ENCODE measurements at places on chromosomes 3 and 15.

DNA sequence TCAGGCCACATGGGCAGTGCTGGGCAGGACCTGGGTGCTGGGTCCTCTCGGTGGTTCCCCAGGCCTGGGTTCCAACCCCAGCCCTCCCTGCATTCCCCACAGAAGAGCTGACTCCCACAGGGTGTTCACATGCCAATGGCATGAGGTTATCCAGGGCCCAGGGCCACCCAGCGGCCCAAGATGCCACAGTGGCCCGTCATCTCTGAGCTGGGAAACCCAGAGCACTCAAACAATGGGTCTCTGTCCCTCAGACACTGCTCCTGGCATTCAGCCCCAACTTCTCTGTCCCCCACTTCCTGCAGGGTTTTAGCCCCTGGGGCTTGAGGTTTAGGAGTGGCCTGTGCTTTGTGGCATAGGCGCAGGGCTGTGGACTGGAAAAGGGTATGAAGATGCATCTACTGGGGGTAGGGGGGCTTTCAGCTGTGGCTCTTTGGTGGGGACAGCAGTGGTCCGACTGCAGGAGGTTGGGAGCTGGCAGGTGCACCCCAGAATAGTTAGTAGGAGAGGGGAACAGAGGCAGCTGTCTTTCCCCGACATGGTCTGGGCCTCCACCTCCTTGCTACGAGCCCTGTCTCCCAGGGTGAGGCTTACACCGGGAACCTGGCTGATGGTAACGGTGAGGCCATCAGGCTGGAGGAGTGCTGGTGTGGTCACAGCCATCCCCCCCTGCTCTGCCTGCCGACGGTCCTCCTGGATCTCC, 1.7 kb downstream of the CCDC9B start:
- no peak for DNase-seq

- DNase-seq = no peak
Measured at GRCh38 chr3:195508185-195508584, 34.9 kb downstream of the PPP1R2 start.

DNA sequence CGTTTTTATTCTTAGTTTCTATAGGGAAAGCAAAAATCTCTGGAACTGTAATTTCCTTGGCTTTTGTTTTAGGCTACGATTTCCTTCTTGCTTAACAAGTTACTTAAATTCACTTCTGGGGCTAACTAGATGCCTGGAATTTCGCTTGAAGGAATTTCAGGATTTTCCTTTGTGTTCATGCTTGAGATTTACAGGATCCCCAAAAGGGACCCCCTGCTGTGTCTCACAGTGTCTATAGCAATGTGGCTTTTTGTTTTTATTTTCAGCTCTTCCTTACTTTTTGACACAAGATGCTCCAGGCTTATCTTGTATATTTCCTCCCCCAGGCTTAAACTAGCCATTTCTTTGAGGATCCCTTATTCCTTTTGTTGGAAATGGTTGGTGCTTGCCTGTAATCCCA, 95.5 kb upstream of the DPPA4 start:
- DNase-seq = no peak

DNA sequence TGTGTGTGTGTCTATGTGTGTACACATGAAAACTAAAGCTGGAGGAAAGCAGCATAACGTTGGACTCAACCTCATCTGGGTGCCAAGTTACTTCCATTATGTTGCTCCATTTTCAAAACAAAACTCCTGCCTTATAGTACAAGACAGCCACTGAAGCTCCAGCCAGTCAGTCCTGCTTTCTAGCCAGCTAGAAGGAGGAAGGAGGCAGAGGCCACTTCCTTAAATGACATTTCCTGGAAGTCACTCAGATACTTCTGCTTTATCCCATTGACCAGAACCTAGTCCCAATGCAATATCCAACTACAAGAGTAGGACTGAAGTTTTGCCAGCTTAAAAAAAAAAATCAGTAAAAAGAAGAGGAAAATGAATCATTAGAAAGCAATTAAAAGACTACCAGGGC, 31.7 kb downstream of the CADPS start:
- DNase-seq = no peak

DNA sequence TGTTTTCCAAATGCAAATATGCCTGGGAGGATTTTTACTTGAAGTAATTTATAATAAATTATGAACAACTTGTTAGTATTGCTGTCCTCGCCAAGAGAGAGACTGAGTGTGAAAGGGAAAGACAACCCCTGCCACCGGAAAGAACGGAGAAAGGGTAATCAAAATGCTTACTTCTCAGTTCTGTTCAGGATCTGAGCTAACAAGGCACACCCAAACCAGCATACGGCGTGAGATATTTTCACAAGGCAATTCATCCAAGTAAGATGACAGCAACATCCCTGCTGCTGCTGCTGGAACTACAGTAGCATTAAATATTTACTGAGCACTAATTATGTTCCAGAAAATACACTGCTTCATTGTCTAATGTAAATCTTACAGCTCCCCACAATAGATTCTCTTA, 96.1 kb downstream of the KBTBD8 start:
- no peak for DNase-seq

- no peak for DNase-seq
Measured at GRCh38 chr15:65833501-65834205, 35.6 kb upstream of the RAB11A start.

DNA sequence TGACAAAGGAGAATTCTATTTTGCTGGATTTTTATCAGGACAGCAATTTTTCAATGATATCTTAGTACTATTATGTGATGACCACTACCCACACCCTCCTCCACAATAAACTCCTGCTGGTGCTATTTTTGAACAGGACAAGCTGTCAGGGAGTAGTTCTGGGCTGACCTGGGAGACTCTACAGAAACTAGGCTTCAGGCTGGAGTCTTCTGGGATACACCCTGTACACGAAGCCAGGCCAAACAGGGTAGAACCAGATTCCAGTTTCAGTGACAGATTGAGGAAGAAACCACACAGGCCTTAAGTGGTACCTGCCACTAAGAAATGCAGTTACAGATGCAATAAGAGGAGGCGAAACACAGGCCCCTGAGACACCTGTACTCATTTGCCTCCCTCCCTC, 12.8 kb downstream of the NMNAT3 start:
- no peak for DNase-seq

DNA sequence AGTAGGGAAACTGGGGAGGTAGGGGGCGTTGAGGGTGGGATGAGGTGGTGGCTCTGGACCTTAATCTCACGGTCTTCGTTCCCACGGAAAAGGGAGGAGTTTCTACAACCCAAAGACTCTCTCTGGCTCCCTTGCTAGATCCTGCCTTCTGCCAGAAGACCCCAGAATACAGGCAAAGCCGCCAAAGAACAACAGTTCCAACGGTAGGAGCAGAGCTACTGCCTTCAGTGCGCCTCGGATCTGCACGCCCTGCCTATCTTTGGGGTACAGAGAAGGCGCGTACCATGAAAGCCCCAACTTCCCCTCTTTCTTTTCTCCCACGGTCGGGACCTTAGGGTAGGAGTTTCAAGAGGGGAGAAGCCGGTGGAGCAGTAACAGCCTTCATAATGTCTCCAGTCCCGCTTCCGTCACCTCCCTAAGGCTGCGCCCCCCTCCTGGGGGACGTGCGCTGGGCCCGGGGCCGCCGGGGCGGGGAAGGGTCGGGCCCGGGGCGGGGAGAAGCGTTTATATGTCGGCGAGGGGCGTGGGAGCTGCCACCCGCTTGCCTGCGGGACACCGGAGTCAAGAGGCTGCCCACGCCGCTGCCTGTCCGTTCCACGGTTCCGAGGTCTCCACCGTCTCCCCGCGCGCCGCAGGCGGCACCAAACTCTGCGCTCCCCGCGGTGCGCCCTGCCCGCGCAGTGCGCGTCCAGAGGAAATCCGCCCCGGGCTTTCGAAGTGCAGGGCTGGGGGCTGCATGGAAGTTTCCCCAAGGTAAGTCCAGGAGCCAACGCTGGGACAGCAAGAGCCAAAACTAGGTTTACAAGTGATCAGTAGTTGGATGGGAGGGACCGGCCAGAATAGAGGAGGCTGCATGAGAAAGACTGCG, at the start of gene COL6A6:
Gene COL6A6 (plus strand): TSS at position 533 of the 868 bp plus-strand sequence. CDS start 43,188 bp downstream, outside the sequence.
- DNase-seq = no peak

DNA sequence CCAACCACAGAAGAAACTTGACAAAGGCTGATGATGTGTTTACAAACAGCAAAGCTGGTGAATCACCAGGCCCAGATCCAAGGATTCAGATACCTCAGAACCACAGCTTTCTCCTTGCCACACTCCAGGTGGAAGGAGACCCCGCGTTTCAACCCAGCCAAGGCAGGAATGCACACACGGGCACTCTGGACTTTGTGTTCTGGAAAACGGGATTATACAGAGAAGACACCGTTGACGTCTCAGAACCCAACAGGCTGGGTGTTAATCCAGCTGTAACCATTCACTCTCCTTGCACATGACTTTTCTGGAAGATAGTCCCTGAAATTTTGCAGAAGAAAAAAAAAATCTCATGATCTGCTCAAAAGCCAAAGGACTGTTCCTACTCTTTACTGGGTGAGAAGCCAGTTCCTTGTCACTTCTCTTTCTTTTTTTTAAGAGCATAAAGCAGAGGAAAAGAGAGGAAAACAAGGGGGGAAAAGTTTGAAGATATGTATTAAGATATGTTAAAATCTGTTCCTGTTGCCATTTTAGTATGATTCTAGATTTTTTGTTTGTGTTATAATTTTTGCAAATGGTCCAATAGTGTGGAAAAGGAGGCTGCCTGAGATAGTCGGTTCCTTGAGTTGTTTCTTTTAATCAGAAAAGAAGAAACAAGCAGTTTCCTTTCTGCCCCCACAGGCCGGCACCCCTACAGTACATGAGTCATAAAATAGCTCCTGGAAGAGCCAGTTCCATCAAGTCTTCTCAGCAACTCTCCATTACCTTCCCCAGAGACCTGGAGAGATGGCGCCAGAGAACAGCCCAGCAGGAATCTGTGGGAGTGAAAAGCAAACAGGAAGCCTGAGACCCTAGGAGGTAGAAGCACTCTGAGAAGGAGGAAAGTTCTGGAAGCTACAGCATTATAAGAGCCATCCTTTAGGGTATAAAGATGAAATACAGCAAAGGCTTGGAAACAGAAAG, 73.1 kb downstream of the RORA start:
- no peak for DNase-seq

GRCh38 chr15:85589851-85590250, 204.9 kb downstream of the KLHL25 start:
- no peak for DNase-seq

Measured in stimulated activated CD8-positive, alpha-beta memory T cell treated with anti-CD3 and anti-CD28 coated beads, Interleukin-4, amount 100 ng/mL, for 1 hour (primary cell).